ENCODE measurements at places on chromosomes 5 and 9.

- no peak for DNase-seq
Observed at GRCh38 chr9:69149321-69149807, 24.7 kb upstream of the TJP2 start.

DNA sequence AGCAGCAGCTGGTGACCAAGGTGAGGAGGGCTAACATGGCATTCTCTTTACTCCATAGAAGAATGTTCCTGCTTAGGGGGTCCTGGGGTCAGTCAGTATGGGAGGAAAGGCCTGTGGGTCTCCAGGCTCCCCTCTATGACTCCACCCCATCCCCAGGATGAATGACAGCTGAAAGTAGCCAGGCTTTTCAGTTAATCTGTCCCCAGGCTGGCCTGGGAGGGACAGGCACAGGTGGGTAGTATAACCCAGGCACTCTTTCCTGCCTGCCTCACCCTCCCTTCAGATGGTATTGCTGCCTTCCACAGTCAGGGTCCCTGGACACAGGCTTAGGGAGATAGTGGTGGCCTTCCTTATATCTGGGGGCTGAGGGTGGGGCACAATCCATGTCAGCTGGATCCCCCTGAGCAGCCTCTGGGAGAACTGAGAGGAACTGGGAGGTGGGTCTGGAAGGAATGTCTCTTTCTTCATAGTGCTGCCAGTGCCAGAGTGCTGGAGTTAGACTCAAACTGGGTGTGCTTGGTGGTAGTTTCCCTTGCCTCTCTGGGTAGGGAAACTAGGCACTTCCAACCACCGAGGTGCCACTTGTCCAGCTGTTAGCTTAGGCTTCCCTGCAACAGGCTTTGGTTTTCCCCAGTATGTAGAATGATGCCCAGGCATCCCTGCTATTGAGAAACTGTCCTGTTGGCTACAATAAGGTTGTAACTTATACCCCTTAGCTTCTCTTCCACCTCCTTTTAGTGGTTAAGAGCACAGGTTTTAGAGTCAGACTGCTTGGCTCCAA lies 27.8 kb downstream of the LARP1 start:
- DNase-seq, result no peak

DNA sequence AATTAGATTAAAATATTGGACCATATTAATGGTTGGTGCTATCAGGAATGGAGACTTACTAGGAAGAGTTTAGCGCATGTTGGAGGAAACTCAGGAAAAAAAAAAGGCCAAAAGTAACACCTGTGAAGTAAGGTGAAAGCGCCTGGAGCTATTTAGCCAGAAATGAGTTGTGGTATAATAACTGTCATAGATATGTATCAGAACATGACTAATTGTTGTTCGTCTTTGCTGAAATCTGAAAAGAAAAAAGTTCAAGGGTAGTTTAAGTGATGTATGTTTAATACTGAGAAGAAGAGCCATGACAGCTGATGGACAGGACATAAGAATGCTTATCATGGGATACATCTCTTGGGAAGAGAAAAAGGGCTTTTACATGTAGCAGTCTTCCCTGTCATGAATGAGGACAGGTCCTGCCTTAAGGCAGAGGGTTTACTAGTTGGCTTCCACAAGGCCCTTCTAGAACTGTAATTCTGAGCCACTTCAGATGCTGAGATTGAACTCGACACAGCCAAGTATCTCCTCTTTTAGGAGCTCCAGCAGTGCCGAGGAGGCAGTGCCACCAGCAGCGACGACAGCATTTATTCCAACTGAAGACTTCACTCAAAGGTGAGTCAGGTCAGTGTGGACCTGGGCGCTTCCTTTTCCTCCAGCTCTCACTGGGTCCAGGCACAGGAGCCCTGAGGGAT lies 940 bp upstream of the CAMK4 start:
- no peak for DNase-seq

DNA sequence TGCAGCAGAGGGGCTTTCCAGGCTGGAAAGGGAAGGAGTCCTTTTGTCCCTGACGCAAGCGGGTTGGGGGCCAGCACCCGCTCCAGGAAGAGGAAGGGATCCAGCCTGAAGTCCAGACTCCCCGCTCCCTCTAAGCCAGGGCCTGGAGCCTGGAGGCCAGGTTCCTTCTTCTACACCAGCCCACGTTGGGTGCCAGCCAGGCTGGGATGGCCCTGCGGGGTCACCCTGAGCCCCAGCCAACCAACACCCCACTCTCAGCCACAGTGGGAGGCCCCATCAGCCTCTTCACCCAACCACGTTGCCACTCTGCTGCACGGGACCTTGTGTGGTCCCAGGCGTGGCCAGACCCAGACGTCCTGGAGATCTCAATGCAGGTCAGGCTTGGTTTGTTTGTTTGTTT lies 970 bp upstream of the FUT7 start:
- no peak for DNase-seq

- peak; percentile 69 for DNase-seq
Observed at GRCh38 chr5:14595189-14595588, 13.6 kb downstream of the OTULINL start.

DNA sequence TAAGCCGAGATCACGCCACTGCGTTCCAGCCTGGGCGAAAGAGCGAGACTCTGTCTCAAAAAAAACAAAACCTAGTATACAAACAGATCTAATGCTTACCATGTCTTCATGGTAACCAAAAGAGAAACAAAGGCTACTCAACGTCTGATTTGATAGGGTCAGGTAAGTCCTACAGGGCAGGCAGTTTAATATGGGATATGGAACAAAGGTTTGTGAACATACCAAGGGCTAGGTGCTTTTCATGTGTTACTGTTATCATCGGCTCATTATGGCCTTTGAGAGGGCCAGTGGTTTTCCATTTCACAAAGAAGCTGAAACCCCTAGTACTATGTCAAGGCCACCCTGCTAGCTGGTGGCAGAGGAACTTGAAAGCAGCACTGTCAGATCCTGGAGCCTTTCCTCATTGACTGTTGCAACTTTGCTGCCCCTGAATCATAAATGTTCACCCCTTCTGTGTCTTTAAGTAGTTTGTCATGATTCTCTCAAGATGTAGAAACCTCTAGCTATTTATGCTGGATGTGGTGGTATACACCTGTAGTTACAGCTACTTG lies 5.1 kb downstream of the IQGAP2 start:
- no peak for DNase-seq

GRCh38 chr9:123034881-123035510 lies 1.5 kb downstream of the GPR21 start:
- DNase-seq, result no peak

DNA sequence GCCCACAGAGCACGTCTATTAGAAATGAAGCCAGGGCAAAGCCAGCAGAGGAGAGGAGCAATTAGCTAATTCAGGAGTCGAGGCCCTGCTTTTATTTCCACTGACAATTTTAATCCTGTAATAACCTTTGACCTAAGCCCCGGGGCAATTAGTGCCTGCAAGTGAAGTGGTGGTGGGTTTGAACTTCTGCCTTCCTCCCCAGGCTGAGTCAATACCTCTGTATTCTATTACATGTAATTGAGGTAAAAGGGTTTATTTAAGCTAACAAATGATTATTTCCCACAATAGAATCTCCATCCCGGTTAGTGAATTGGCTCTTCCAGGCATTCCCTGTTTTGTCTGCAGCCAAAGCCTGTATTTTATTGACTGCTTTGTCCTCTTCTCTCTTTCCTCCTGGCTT lies 49.9 kb downstream of the FGF18 start:
- DNase-seq, result no peak

DNA sequence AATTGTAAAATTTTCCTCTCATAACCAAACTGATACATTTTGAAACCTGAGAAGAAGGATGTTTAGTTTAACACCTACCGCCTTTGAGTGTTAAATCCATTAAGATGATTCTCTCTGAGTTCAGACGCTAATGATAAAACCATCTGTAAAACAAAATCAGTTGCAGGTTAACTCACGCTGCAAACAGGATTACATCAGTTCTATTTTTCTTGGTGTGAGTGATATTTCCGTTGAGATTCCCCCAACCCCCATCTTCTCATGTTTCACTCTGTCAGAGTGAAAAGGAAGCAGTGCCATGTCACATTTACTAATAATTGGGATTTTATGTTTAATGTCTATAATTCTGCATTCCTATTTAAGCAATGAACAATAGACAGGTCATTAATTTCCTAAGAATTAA lies 146.5 kb downstream of the FANCC start:
- peak; percentile 38 for DNase-seq

GRCh38 chr5:80755626-80756025 lies 100.8 kb upstream of the DHFR start:
- peak; percentile 66 for DNase-seq

DNA sequence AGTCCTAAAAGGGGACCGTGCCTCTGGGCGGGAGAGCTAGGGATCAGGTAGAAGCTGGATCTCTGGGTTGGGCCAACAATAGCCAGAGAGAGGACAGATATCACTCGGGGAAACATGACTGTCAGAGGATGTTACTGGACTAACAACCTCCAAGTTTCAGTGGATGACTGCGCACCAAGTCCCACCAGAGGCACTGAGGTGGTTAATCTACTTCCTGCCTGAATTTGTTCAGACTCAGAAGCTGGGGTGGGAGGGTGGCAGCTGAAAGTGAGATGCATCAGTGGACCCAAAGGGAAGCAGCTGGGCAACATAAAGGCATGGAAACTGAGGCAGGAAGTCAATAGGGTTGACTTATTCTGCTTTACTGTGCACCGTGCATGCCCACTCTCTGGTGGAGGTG lies 130.1 kb upstream of the SLC44A1 start:
- DNase-seq, result no peak

- no peak for DNase-seq
Observed at GRCh38 chr5:171813813-171814490, 28.3 kb downstream of the SMIM23 start.

DNA sequence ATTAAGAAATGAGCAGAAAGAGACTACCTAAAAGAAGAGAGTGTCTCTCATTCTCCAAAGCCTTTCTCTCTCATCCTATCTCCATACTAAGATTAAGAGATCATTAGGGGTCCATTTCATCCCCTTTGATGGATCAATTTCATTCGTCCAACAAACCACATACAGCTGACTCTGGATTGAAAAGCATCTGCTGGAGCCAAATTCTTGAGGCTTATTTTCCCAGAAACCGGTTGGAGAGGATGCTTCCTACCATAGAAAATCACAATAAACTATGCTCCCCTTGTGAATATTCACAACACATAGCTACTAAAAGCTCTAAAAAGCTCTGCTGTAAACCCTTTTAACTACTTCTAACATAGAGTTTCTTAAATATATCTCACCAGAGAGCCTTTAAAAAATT lies 755.0 kb upstream of the ZNF608 start:
- DNase-seq, result no peak

- DNase-seq, result no peak
Observed at GRCh38 chr5:142280066-142281007, 44.5 kb downstream of the SPRY4 start.

- no peak for DNase-seq
Observed at GRCh38 chr5:103031607-103032006, 88.3 kb downstream of the GIN1 start.

- DNase-seq, result no peak
Observed at GRCh38 chr9:88259001-88259400, 120.7 kb upstream of the SPATA31C2 start.

DNA sequence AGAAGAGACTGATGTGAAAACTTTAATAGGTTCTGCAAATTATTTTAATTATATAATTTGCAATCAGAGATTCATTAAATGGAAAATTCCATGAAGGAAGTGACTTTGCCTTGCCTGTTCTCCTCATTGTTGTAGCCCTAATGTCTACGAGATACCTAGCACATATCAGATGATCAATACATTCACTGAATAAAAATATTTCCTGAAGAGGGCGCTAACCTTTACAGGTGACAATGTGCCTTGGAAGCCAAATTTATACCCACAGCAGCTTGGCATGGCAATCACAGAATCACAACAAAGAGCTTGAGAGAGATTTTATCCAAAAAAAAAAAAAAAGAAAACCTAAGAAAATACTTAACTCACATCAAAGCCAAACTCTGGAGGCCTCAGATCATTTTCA lies 17.4 kb downstream of the HAUS6 start:
- DNase-seq, result no peak

- no peak for DNase-seq
Observed at GRCh38 chr9:107138261-107138992, 144.7 kb upstream of the RAD23B start.

- no peak for DNase-seq
Observed at GRCh38 chr5:16944816-16945562, 8.9 kb upstream of the MYO10 start.

DNA sequence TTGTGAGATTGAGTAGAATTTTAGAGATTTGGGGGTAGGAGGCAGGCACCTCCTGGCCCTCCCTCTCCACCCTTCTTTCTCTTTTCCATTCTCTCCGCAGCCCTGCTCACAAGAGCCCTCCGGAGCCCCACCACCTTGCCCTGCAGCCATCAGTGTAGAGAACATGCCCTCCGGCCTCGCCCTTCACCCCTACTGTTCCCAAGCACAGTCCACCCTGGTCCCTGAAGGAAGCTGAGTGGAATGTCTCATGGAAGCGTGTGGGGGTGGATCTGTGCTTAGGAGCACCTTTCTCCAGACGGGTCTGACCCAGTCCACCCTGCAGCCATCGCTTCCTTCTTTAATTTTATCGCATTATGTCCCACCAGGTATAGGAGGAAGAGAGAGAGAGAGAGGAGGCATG lies 267.1 kb downstream of the NSG2 start:
- no peak for DNase-seq

GRCh38 chr9:132761602-132762001 lies 91.3 kb downstream of the GTF3C4 start:
- no peak for DNase-seq

GRCh38 chr5:105392122-105392709 lies 1829.6 kb upstream of the NUDT12 start:
- no peak for DNase-seq

DNA sequence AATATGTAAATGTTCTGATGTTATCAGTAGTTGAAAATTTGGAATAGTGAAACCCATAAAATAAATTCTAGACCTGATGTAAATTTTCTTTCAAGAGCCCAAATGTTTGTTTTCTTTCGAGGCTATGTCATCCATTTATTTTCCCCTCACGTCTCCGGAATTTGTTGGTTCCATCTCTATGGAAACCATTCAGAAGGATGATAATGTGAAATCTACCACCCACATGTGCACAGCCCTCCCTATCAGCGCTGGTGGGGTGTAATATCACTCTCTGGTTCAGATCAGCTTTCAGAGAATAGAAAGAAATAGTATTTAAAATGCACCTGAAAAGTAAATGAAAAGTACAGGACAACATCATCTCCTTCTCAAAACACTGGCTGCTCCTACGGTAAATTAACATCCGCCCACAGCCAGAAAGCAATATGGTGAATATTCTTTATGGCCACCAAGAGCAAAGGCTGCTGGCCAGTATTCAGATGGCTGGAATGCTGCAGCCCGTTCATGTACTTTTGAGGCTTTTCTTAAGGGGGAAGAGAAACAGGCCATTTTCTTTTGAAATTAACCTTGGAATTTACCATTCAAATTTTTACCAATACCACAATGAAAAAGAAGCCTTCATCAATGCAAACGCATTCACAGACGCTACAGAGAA lies 28.5 kb downstream of the GLDC start:
- DNase-seq, result no peak
